ENCODE measurements at places on chromosomes 4 and X.

DNA sequence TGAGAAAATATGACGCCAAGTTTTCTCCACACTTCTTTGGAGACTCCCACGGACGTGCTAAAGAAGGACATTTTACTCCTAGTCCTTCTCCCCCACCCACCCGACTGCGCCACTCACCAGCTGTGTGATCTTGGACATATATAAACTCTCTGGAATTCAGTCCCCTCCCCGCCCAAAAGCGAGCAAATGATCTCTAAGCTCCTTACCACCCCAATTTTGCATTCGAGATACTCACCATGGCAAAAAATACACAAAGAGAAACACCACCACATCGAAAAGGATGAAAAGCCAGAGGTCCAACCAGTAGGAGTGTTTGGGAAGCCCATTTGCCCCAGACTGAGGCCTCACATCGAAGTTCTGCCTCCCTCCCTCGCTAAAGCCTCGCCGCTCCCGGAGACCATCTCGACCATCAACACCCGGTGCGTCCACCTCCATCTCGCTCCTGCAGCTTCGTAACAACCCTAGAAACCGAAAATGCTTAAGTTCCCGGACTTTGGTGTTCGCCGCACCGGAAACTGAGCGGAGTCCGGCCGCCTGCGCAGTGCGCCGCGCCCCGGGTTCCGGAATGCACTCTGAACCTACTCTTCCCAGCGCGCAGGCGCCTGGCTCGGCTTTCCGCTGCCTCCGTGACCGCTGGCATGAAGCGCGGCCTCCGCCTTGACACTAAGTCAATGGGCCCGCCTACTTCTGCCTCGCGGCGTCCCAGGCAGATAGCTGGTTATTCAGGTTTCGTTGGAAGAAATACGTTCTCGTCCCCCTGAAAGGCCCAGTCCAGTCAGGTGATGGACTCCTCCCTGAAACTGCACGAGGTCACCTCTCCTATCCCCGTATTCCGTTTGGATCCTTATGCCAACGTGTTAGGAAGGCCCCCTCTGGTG is 21.6 kb downstream of the FABP2 start:
- DNase-seq = peak; percentile 57

GRCh38 chr4:100984901-100985300 is 362.4 kb downstream of the PPP3CA start:
- no peak for DNase-seq

DNA sequence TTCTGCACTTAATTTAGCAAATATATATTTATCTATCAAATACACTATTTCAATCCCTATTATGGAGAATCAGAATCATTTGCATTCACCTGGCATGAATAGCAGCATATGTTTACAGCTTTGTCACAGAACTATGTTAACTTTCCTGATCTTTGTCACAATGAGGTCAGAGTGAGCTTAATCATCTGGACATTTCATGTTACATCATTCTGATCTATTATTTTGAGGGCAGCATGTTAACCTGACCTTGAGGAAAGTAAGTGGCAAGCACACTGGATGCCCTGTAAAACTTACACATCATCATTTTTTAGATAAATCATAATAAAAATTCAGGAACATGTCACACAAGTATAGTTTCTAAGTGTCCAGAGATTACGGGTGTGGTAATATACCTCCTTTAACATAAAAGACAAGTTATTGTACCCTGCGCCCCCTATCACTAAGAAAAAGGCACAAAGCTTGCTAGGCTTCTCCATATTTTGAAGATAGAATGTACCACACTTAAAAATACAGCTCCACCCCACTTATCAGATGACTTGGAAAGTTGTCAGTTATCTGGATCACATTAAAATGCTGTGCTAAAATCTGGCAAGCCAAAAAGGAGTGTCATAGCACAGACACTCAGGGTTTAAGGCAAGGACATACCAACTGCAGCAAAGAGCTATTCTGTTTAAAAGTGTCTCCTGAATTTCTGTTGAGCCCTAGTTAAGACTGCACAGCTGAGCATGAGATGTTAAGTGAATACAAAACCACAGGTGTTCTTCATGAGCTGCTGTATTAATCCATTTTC is 182.7 kb upstream of the FAT4 start:
- DNase-seq = no peak

- DNase-seq = no peak
These were observed 48.5 kb downstream of the TENM3 start for GRCh38 chr4:182291597-182292270.

DNA sequence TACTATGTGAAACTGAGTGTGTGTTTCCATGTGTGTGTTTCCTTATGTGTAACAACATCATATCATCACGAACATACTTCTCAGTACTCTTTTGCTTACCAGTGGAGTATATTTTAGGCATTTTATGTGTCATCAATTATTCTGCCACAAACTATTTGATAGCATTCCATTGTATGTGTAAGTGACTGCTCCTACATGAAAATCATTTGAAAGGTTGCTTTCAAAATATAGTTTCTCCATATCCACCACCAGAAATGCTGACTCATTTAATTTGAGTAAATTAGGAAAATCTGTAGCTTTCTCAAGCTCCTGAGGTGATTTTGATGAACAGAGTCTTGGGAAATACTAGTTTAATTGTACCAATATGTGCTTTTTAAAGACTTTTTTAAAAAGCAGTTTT is 376.2 kb downstream of the PCDH18 start:
- DNase-seq = no peak

- DNase-seq = no peak
These were observed 266.6 kb downstream of the NKX6-1 start for GRCh38 chr4:84232309-84233095.

- DNase-seq = no peak
These were observed 364.7 kb downstream of the PCDH7 start for GRCh38 chr4:31084806-31085416.

- no peak for DNase-seq
These were observed 4.1 kb downstream of the AFF1 start for GRCh38 chr4:86938771-86939520.

GRCh38 chr4:137749466-137749865 is 217.2 kb upstream of the PCDH18 start:
- no peak for DNase-seq
